Esophagus squamous epithelium (tissue), 5 donors: ENCODE measurements at places on chromosomes 6 and 20.

DNA sequence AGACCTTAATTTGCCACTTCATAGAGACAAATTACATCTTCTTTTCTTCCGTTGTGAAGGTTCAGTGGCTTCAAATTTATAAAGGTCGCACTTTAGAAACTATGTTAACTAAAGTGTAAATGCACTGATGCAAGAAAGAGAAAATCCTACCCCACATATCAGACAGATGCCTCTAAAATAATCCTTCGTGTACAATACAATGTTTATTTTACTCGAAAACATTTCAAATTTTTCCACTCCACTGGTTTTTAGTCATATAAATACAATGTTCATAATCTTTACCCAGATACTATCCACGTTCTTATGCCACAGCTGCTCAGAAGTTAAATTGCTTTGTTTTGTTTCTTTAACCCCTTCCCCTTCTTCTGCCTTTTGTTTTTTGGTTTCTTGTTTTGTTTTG, 140.3 kb upstream of the LAMP5 start:
- no peak for DNase-seq

- no peak for DNase-seq
These were observed 20.7 kb downstream of the ABHD12 start for GRCh38 chr20:25369971-25370370.

GRCh38 chr20:755941-756340, 12.4 kb downstream of the SLC52A3 start:
- DNase-seq, result no peak

- DNase-seq, result no peak
These were observed 113.9 kb upstream of the ZNF217 start for GRCh38 chr20:53707371-53708055.

DNA sequence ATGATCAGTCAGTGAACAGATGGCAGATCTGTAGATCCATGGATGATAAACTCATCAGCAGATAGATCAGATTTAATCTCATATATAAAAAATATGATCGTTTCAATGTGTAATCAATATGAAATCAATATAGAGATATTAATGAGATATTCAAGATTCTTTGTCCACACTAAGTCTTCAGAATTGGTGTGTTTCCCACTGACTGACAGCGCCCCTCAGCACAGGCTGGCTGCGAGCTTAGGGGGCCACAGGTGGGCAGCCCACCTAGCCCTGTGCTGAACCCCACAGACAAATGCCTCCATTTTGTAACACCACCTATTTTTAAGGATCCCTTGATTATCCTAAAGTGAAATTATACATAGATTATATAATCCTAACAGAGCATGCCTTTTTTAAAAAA, 32.3 kb downstream of the FRMD1 start:
- DNase-seq, result no peak

- no peak for DNase-seq
These were observed 382.4 kb upstream of the MMS22L start for GRCh38 chr6:97665446-97665845.

DNA sequence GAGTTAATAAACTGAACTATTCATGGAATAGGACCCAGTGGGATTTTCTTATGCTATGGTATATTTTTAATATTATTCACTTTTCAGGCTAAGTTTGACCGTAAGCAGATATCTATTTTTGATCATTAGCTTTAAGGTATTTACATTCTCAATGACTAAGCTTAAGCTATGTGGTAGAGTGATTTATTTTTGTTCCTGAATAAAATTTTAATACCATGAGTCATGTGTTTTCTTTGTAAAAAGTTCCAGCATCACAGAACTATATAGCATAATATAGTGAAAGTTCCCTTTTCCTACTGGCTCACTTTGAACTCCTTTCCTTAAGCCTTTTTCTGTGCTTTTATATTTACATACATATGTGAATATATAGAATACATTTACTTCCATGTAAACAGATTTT, 75.8 kb downstream of the BCKDHB start:
- no peak for DNase-seq

- DNase-seq, result no peak
These were observed 185.5 kb downstream of the PREX1 start for GRCh38 chr20:48642105-48642880.

DNA sequence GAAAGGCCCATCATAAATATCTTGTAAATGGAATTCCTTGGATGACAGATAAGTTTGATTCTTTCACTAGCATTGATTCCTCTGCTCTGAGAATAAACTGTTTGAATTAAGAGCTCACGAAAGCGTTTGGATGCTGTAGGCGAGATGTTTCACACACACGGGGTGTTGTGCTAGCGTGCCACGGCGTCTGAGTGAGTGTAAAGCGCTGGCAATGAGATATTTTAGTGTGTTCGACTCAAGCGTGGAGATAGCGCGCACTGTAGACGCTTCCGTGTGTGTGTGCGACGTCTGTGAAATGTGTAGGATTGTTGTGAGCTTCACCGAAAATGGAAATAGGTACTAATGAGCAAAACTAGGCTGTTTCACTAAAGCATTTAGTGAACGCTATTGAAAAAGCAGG, 29.4 kb upstream of the ADRM1 start:
- DNase-seq, result no peak

DNA sequence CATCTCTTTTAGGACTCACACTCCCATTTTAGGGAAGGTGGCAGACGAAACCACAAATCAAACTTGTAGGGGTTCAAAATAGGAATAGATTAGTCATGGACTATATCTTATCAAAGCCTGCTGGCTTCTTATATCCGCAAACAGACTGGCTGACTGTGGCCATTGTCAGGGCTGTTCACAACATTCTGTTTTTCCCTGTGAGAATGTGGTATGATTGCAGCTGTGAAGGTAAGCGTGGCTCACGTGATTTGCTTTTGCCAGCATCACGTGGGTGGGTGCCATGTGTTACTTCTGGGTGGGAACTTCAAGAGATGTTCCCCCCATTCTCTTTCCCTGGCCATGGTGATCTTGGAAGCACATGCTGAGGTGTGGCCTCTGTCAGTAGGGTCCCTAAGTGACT, 5.9 kb downstream of the IP6K3 start:
- no peak for DNase-seq

- no peak for DNase-seq
These were observed 180.3 kb downstream of the TTLL2 start for GRCh38 chr6:167505199-167505598.

- DNase-seq, result no peak
These were observed 54.2 kb upstream of the MAP7 start for GRCh38 chr6:136604328-136604825.

- DNase-seq, result no peak
These were observed 728.3 kb downstream of the MAFB start for GRCh38 chr20:39960522-39961428.

GRCh38 chr20:1798982-1799381, 96.2 kb upstream of the SIRPA start:
- no peak for DNase-seq

DNA sequence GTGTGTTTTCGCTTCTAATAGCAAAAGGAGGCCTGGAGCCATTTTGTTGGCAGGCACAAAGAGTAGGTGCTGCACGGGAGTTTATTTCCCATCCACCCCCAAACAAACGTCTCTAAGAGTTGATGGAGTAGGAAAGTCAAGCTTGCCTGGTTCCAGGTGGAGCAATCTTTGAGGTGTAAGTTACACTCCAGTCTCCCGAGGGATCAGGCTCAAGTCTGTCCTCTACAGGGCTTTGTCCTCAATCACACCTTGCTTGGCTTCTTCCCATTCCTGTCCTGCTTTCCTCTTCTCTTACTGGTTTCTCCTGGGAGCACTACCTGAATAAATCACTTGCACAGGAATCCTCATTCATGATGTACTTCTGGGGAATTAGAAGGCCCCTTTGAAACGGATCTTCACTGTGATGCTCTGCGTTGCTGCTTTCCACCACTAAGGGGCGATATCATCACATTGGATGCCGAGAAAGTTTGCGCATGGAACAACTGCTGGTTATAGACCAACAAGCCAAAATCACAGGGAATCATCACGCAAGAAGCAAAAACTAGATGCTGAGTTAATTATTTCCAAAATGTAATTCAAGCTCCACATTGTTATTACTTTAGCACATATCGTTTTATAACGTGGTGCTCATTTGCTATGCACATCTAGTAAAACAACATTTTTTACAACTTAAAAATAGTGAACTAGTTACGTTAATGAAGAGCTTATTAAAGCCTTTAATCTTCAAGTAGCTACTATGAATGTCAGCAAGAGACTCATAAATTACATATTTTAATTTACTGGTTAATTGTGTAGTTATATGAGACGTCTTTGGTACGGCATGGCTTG, 156.8 kb downstream of the DNAH8 start:
- DNase-seq, result no peak

GRCh38 chr6:138645976-138646640, 127.5 kb upstream of the CCDC28A start:
- DNase-seq, result no peak
